ENCODE measurements at places on chromosomes 16 and 17.

DNA sequence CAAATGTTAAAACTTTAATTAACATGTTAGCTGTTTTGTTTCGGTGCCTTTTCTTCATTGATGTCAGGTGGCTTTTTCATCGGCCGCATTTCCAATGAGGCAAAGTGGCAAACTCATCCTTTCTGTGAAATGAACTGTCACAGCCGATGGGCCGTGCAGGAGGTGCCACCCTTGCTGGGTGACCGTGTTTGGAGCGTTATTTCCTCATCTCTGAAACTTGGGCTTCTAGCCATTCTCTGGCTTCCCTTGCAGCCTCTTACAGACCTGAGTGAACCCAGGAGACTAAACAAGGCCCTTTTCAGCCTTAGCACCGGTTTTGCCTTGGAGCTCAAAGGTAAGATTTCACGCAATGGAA is 42.2 kb upstream of the PRSS54 start:
- no peak for DNase-seq

DNA sequence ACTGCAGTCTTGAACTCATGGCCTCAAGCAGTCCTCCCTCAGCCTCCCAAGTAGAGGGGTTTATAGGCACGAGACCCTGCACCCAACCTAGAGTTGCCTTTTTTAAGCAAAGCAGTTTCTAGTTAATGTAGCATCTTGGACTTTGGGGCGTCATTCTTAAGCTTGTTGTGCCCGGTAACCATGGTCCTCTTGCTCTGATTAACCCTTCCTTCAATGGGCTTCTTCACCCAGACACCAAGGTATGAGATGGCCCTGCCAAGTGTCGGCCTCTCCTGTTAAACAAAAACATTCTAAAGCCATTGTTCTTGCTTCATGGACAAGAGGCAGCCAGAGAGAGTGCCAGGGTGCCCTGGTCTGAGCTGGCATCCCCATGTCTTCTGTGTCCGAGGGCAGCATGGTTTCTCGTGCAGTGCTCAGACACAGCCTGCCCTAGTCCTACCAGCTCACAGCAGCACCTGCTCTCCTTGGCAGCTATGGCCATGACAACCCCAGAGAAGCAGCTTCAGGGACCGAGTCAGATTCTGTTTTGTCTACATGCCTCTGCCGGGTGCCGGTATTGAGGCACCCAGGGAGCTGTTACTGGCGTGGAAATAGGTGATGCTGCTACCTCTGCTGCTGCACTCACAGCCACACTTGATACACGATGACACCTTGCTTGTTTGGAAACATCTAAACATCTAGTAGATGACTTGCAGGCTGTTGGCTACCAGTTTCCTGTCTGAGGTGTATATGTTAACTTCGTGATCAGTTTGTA is 3.3 kb downstream of the RPL13 start:
- DNase-seq, result no peak

- DNase-seq, result no peak
Observed at GRCh38 chr16:23922406-23922805, 86.6 kb downstream of the PRKCB start.

- peak; percentile 96 for DNase-seq
Observed at GRCh38 chr17:50094753-50095619, at the start of gene PDK2. Gene PDK2, plus strand, starts transcription at chr17:50095351. Its CDS starts 85 bp downstream, at chr17:50095436.

DNA sequence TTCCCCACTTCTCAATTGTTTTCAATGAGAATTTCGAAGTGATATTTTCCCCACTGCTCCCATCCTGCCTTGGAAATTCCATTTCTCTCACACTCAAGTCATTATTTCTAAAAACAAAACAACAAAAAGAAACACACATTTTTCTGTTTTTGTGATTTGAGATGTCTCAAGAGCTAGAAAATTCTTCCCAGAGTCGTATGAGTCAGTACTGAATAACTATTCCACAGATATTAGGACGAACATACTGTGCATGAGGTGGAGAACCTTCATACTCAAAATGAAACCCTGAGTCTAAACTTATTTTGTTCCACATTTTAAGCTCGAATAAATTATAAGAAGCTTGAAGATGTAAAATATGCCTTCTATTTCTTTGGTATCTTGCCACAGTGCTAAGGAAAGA is 204.6 kb downstream of the SLC39A11 start:
- DNase-seq, result no peak

DNA sequence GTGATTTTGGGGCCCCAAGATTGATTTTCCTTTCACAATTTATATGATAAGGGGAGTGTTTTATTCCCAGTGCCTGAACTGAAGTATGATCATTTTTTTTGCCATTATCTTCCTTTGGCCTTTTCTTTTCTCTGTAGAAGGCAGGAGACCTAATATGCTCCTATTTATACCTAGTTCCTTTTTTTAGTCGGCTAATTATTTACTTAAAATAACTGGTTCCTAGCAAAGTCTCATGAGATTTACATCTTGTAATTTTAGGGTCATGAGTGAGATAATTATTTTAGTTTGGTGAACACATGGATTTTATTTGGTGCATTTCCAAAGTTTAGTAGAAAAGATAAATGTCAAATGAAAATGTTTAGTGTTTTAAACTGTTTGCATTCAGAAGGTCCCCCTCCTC is 24.8 kb downstream of the SEC14L1 start:
- DNase-seq, result no peak

DNA sequence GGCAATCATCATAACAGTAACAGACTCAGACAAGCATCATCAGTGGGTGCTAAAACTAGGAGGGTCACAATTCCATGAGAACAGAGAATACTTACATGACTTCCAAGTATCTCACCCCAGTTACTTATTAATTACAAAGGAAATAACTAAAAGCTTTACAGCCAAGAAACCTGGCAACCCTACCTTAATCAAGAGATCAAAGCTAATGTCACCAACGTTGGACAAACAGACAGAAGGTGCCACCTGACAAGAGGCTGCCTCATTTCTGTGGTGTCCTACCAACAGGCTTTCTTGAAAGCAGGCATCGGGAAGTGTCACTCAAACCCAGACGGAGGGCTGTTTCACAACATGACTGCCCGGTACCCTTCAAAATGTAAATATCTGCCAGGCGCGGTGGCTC is 84.6 kb downstream of the RMI2 start:
- DNase-seq, result no peak

DNA sequence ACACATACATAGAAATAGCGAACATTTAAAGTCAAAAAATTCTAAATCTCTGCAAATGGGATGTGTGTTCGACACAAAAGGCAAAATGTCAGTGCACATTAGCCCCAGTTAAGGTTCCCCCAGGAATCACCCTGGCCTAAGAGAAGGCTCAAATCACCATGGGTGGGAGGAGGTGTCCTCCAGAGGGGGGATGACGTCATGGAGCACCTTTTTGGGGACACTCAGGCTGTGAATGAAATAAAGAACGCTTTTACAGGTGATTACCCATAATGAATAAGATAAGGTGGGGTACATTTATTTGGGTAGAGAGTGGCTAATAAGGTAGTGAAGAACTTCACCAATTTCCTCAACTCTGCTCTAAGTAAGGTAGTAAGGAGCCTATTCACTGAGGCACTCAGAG is 26.4 kb downstream of the WNT3 start:
- DNase-seq, result no peak

DNA sequence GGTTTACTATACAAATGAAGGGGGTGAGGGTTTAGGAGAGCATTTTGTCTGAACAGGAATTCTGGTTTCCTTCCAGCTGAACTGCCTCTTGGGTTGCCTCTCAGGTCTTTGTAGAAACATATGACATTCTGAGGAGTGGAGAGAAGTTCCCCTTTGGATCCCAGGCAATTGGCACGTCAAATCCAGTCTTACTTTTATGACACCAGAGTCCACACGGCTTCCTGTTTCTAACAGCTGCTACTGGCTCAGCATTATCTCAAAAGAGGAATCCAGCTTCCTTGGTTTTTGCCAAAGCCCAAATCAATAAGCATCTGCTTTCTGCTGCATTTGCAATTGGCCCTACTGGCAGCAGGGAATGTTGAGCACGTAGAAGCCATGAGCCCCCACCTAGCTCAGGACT is 97.6 kb upstream of the FAM20A start:
- DNase-seq, result no peak

- no peak for DNase-seq
Observed at GRCh38 chr16:68421076-68421475, 27.2 kb downstream of the SMPD3 start.

DNA sequence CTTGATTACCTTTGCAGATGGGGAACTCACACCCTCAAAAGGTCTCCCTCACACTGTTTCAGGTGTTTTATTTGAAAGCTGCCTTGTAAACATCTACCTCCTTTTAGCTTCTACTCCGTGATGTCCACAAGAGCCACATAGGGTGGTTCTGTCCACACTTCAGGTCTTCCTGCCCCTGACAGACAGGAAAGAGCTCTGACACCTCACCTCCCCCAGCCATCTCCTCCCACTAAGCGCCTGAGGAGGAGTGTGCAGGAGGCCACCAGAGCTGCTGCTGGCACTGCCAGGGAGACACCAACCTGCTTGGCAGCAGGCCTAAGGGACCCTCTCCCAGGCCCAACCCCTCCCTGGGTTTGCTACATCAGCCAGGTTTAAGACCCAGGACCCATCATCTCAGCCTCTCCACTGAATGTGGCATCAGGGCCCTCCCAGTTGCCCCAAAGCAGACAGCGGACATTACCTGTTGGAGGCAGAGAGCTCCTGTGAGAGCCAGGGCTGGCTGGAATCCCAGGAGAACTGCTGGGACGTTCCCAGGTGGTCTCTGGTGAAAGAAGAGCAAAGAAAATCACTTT is 76.4 kb upstream of the RCVRN start:
- no peak for DNase-seq

GRCh38 chr17:42174126-42174783 is 6.7 kb downstream of the KCNH4 start:
- no peak for DNase-seq

DNA sequence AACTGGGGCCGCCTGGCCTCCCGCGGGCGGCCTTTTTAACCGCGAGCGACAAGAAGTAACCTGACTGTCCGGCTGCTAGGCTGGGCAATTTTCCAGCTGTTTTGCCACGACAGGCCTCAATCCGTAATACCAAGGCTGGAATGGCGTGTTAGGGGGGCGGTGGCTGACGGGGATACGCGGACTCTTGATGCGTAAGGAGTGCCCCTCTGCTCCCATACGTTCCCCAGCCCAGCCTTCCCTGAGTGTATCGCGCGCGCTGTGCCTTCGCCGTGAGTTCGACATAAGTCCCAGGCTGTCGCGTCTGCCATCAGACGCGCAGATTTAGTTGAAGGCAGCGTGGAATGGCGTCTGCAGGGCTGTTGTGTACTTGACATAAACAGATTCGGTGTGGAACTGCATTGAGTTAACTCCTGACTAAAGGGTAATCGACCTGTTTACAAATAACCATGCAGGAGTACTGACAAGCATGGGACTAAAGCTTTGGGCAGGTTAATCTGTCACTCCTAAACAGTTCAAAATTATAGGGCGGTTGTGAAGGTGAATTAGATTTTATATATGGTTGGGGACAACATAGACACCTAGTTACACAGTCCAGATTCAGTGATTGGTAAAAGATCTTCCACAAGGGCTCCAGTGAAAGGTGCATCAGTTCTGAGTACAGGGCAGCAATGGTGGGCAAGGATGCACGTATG is 16.6 kb upstream of the ERN1 start:
- peak; percentile 72 for DNase-seq

- no peak for DNase-seq
Observed at GRCh38 chr17:40850293-40850972, 16.6 kb downstream of the KRT12 start.

- DNase-seq, result peak; percentile 32
Observed at GRCh38 chr17:43536236-43536992, 9.7 kb downstream of the ETV4 start.

DNA sequence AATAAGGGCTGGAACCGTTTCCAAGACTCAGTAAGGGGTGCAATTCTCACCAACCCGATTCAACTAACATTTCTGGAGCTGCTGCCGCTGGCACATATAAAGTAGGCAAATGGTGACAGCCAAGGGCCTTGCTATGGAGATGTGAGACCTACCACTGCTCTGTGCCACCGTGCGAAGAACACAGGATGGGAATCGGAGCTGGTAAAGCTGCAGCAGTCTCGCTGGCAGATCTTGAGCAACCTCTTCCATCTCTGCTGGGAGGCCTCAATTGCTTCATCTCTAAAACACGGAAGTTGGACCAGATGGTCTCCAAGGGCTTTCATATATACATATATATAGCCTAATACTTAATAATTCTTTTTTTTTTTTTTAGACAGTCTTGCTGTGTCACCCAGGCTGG is 128.9 kb upstream of the RCVRN start:
- no peak for DNase-seq

- no peak for DNase-seq
Observed at GRCh38 chr17:68184816-68185436, 62.9 kb upstream of the AMZ2 start.

- no peak for DNase-seq
Observed at GRCh38 chr17:45256114-45256966, 5.6 kb downstream of the SPATA32 start.

DNA sequence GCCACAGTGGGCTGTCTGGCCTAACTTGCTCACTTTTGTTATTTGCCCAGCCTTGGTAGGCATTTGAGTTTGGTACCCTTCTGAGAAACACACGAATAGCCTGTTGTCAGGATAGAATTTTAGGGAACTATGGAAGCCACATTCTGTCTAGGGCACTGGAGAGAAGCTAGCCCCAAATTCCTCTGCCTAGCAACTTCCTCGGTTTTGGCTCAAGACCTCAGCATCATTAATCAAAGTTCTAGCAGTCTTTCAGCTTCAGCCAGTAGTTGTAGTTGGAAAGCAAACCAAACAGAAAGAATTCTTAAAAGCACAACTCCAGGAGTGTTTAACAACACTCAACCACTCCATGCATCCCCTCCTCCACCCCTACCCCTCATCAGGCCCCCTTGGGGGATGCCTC is 572.1 kb upstream of the PSMD7 start:
- DNase-seq, result no peak

GRCh38 chr16:79316004-79316458 is 284.5 kb downstream of the MAF start:
- no peak for DNase-seq

DNA sequence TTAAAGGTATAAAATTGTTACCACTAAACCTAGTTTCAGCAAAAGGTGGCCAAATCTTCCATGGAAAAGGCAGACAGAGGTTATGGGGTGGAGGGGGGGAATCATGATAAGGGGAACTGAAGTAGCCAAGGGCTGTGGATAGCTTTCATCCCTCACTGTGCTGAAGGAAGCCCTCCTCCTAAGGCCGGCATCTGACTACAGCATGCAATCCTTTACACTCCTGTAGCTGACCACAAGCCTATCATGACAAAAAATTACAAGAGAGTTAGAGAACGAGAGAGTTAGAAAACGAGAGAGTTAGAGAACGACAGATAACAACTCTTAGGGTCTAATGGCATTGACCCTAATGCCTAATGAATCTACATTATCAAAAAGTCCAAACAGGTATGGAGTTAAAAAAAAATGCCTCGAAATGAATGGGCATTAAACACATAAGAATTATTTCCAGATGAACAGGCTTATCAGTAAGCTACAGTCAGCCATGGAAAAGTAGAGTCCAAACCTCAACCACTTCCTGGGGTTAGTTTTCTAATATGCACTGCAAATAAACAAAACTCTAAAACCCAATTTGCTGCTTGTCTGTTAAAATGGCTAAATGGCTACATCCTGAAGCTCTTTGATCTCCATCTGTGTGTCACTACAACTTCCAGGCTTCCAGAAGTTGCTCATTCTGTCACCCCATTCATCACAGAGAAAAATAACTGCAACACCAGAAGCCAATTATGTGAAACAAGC is 29.7 kb downstream of the DUSP14 start:
- DNase-seq, result no peak

Measured in NCI-H2081 (cell line).